ENCODE measurements at places on chromosomes 12 and 14.

- no peak for DNase-seq
These were observed 5.6 kb downstream of the TCTN1 start for GRCh38 chr12:110619534-110619953.

- DNase-seq = no peak
These were observed 310.8 kb downstream of the BCL11B start for GRCh38 chr14:98961191-98961590.

DNA sequence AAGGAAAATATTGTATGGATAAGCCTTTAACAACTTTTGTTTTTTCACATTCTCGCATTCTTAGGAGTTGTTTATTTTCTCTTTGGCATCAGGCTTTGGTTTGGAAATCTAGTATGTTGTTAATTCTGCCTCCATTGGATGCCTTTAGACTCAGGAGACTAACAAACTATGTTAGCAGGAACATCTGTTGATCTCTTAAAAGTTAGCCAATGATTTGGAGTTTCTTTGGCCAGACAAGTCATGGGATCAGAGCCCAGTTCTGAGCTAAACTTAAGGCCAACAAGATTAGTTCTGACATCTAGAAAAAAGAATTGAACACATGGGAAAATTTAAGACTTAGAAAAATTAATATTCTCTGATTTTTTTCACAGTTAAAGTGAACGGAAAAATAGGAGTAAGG is 35.3 kb upstream of the STRAP start:
- DNase-seq = no peak

GRCh38 chr12:15928870-15929571 is 17.9 kb downstream of the DERA start:
- DNase-seq = no peak

GRCh38 chr14:63893701-63894458 is 41.1 kb downstream of the SYNE2 start:
- no peak for DNase-seq

DNA sequence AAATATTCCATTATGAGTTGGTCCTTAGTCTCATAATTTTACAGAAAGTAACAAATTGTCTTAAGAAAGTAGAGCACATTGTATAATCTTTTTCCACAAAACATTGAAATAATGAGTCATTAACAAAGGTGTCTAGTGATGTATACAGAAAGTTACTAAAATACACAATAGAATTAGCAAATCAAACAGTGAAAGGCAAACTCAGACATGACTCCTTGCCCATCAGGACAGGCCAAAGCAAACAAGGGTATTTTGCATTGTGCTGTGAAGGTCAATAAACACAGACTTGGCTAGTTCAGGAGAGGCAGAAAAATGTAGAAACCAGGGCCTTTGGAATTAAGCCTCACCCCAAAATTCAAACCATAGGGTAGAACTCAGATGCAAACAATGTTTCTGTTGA is 37.3 kb downstream of the SIX4 start:
- no peak for DNase-seq

- no peak for DNase-seq
These were observed 17.5 kb upstream of the LDHB start for GRCh38 chr12:21675096-21675495.

GRCh38 chr12:84411031-84411430 is 501.6 kb downstream of the SLC6A15 start:
- DNase-seq = no peak

DNA sequence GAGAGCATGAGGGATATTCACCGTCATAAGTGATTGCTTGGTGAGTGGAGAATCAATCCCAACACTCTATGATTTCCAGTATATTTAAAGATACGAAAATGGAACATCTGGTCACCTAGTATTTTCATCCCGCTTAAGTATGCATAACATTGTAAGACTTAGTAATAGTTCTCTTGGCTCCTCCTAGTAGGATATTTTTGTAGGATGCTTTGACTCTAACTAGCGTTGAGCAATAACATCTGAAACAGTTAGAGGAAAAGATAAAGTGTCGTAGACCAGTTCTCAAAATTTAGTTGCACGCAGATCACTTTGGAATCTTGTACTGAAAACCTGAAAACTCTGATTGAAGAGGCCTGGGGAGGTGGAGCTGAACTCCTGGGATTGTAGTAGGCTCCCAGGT is 7.6 kb downstream of the SAMD4A start:
- DNase-seq = no peak

- DNase-seq = no peak
These were observed 178.4 kb upstream of the PARP11 start for GRCh38 chr12:4051596-4051995.
